ENCODE measurements at places on chromosomes 5 and 9. TPM values are rescaled to one million over a fixed set of nuclear protein-coding genes. Genes with fewer than 3 reads are reported as not detected.

DNA sequence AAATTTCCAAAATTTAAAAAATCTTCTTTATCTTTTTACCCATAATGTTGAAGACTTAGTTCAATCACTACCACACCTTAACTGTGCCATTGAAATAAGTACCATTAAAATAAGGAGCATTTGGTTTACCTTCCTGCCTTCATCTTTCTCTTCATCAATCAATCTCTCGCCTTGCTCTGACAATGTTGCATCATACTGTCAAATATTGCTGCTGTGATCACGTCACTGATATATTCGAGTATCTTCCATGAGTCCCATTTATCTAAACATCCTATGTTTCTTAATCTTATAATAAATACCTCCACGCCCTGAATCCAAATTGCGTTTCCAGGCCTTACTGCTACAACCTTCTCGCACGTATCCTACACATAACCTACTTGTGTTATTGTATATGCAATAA, 155.2 kb upstream of the ACOT12 start:
- no peak overlapping the region for H3K27ac ChIP-seq
- no peaks in the 10 kb centered on the region for H3K36me3 ChIP-seq
- H3K4me3 ChIP-seq: no peak overlapping the region
- H3K4me1 ChIP-seq: peaks cover 4% of the 10 kb centered on the region

- H3K36me3 ChIP-seq: peaks cover 6% of the 10 kb centered on the region
- H3K27me3 ChIP-seq: peaks cover 12% of the 10 kb centered on the region
- no peak overlapping the region for H3K27ac ChIP-seq
- peaks cover 10% of the 10 kb centered on the region for H3K4me1 ChIP-seq
- DNase-seq: no peak
Measured at GRCh38 chr5:150431048-150431447, 18.3 kb upstream of the CD74 start.

Gene ADAMTS12
- not detected for total RNA-seq

DNA sequence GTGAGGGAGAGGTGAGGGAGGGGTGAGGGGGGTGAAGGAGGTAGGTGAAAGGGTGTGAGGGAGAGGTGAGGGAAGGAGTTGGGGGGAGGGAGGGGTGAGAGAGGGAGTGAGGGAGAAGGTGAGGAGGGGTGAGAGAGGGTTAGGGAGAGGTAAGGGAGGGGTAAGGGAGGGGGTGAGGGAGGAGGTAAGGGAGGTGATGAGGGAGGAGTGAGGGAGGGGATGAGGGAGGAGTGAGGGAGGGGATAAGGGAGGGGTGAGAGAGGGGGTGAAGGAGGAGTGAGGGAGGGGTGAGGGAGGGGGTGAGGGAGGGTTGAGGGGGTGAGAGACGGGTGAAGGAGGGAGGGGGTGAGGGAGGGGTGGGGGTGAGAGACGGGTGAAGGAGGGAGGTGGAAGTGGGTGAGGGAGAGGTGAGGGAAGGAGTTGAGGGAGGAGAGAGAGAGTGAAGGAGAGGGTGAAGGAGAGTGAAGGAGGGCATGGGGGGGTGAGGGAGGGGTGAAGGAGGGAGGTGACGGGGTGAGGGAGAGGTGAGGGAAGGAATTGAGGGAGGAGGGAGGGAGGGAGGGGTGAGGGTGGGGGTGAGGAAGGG, 18.5 kb downstream of the NINJ1 start:
- H3K4me1 ChIP-seq: peaks cover 31% of the 10 kb centered on the region
- peak overlapping the region; percentile 85 for H3K27ac ChIP-seq
- H3K36me3 ChIP-seq: peaks cover 6% of the 10 kb centered on the region

DNA sequence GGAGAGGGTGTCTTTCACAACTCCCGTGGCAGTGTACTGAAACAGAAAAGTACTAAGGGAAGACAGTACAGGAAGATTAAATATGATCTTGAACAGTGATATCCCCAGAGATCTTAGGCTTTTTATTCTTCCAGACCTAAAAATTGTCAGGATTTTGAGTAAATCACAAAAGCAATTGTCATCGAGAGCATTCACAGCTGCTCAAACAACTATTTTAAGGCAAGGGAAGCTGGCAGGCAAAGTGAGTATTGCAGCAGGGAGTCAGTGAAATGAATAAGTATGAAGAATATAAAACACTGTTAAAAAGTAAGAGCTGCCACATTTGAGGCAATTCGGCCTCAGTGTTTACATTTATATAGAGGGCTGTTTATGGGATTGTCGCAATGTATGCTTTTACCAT, 479.0 kb downstream of the CAAP1 start:
- H3K27me3 ChIP-seq: no peaks in the 10 kb centered on the region
- H3K4me1 ChIP-seq: no peaks in the 10 kb centered on the region
- no peaks in the 10 kb centered on the region for H3K36me3 ChIP-seq
- no peak for DNase-seq
- H3K27ac ChIP-seq: no peak overlapping the region

- no peaks in the 10 kb centered on the region for H3K27me3 ChIP-seq
- H3K27ac ChIP-seq: no peak overlapping the region
- H3K4me1 ChIP-seq: no peaks in the 10 kb centered on the region
- no peak overlapping the region for H3K4me3 ChIP-seq
- H3K36me3 ChIP-seq: no peaks in the 10 kb centered on the region
Measured at GRCh38 chr5:145548097-145548496, 287.0 kb downstream of the PRELID2 start.

- no peak for DNase-seq
- H3K4me3 ChIP-seq: no peak overlapping the region
- peaks cover 49% of the 10 kb centered on the region for H3K27me3 ChIP-seq
- no peak overlapping the region for H3K27ac ChIP-seq
- peaks cover 2% of the 10 kb centered on the region for H3K4me1 ChIP-seq
- H3K36me3 ChIP-seq: peaks cover 2% of the 10 kb centered on the region
Measured at GRCh38 chr9:34891386-34891785, 66.7 kb upstream of the PHF24 start.

Gene CWC27
- total RNA-seq: 17.4 TPM

DNA sequence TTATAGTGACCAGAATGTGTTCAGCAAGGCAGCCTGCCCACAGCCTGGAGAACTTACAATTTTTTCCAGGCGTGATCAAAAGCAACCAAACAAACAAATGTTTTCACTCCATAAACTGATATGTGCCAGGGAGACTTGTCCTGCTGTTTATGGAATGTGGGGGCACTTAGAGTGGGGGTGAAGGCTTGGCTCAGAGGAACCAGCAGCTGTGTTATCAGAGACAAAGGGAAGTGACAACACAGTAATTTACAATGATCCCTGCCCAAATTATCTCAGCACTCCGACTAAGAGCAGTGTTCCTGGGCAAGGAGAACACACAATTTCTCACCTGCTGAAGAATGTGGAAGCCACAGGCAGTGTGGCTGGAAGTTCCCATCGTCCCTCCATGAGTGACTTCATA, 429.1 kb upstream of the IRX4 start:
- no peaks in the 10 kb centered on the region for H3K36me3 ChIP-seq
- no peak overlapping the region for H3K4me3 ChIP-seq
- H3K27ac ChIP-seq: no peak overlapping the region
- no peaks in the 10 kb centered on the region for H3K27me3 ChIP-seq

Gene TLX3
- total RNA-seq: not detected

GRCh38 chr5:67179697-67180361, 16.8 kb downstream of the CD180 start:
- H3K4me1 ChIP-seq: peaks cover 16% of the 10 kb centered on the region
- no peak overlapping the region for H3K27ac ChIP-seq
- H3K27me3 ChIP-seq: no peaks in the 10 kb centered on the region
- H3K36me3 ChIP-seq: peaks cover 5% of the 10 kb centered on the region

Gene MEF2C
- 10.9 TPM for total RNA-seq

DNA sequence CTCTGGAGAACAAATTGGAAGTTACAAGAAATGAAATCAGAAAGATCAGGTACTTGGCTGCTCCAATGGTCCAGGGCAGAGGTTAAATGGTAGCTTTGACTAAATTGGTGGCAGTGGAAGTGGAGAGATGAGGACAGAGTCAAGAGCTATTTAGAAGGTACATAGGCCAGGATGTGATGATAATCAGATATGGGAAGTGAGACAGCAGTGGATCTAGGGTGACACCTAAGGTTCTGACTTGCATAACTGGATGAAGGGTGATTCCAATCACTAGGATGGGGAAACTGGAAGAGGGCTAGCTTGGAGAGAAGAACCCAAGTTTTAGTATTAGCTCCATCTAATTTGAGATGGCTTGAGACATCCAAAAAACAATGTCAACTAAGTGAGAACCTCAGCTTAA, 24.0 kb upstream of the NDUFB6 start:
- H3K27me3 ChIP-seq: peaks cover 48% of the 10 kb centered on the region
- peaks cover 3% of the 10 kb centered on the region for H3K36me3 ChIP-seq
- H3K4me3 ChIP-seq: no peak overlapping the region

- H3K4me3 ChIP-seq: no peak overlapping the region
- H3K4me1 ChIP-seq: no peaks in the 10 kb centered on the region
- H3K27me3 ChIP-seq: peaks cover 10% of the 10 kb centered on the region
- no peak overlapping the region for H3K27ac ChIP-seq
- no peak for DNase-seq
Measured at GRCh38 chr5:124685404-124685930, 61.0 kb downstream of the ZNF608 start.

DNA sequence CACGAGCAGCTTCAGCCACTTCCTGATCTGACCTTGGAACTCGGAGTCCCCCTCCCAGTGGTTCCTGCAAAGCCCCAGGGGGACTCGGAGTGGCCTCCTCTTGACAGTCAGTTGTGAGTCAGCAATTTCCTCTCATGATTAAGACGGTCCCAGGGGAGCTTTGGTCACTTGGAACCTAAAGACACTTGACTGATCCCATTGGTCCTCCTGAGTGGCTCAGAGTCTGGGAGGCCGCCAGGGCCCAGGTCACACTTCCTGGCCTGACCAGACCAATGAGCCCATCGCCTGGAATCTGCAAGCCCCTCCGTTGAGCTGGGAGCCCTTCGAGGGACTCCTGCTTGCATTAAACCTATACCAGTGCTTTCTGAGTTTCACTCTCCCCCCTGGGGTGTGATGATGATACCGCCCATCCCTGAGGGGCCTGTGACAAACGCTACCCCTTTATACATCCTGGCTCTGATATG, 29.1 kb downstream of the TSPAN17 start:
- H3K27ac ChIP-seq: no peak overlapping the region
- H3K4me3 ChIP-seq: no peak overlapping the region
- H3K36me3 ChIP-seq: peaks cover 9% of the 10 kb centered on the region
- peaks cover 72% of the 10 kb centered on the region for H3K27me3 ChIP-seq
- peaks cover 6% of the 10 kb centered on the region for H3K4me1 ChIP-seq
- DNase-seq: no peak

GRCh38 chr5:158647264-158647663, 452.5 kb downstream of the EBF1 start:
- H3K36me3 ChIP-seq: no peaks in the 10 kb centered on the region
- DNase-seq: no peak
- no peak overlapping the region for H3K27ac ChIP-seq

Gene NAIP
- total RNA-seq: 21.0 TPM

GRCh38 chr5:178334861-178335260, 102.3 kb upstream of the PHYKPL start:
- H3K4me3 ChIP-seq: peak overlapping the region; percentile 55
- peaks cover 35% of the 10 kb centered on the region for H3K27me3 ChIP-seq
- H3K36me3 ChIP-seq: no peaks in the 10 kb centered on the region
- H3K4me1 ChIP-seq: peaks cover 3% of the 10 kb centered on the region
- DNase-seq: no peak

Gene RASA1
- 29.1 TPM for total RNA-seq

DNA sequence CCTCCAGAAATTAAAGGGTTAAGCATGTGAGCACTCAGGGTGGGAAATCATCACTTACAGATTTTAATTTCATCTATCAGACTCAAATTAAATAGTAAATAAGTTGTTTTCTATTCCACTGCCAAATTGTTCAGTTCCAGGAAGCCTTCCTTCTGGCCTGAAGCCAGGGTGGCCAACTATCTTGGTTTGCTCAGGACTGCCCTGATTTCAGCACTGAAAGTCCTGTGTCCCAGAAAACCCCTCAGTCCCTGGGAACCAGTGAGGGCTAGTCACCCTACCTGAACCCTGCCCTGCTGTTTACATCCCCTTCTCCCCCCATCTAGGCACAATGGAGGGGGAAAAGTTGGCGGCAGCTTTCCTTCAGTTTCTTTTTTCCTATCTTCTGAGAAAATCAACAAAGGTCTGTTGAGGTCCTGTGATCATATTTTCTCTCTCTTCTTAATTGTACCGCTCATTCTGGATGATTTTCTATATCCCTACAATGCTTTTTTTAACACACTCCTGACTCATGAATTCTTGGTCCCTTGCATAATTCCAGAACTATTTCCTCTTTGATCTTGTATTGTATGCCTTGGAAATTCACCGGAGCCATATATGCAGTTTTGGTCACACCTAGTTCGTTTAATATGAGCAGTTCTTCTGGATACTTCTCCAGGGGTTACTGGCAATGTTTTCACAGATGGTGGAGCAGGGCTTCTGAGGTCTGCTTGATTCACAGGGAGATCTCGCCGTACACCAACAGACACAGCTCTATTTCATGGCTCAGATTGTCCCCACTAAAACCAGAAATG, 103.8 kb downstream of the MAP1B start:
- H3K36me3 ChIP-seq: peaks cover 2% of the 10 kb centered on the region
- H3K27ac ChIP-seq: no peak overlapping the region
- no peak for DNase-seq

GRCh38 chr9:114218264-114219120, 63.2 kb downstream of the COL27A1 start:
- H3K4me3 ChIP-seq: no peak overlapping the region
- no peaks in the 10 kb centered on the region for H3K36me3 ChIP-seq
- no peaks in the 10 kb centered on the region for H3K4me1 ChIP-seq
- no peak overlapping the region for H3K27ac ChIP-seq
- no peaks in the 10 kb centered on the region for H3K27me3 ChIP-seq

Gene ARL14EPL
- total RNA-seq: not detected

Gene FLT4
- total RNA-seq: 0.57 TPM

Gene FCN1
- 27.8 TPM for total RNA-seq

- H3K4me3 ChIP-seq: peak overlapping the region; percentile 80
- peaks cover 16% of the 10 kb centered on the region for H3K4me1 ChIP-seq
- H3K27me3 ChIP-seq: peaks cover 49% of the 10 kb centered on the region
- no peak for DNase-seq
- H3K36me3 ChIP-seq: peaks cover 2% of the 10 kb centered on the region
Measured at GRCh38 chr5:73233461-73234203, 60.6 kb downstream of the TMEM174 start.

Gene FOXD4L3
- not detected for total RNA-seq

Gene LTC4S
- 6.8 TPM for total RNA-seq

DNA sequence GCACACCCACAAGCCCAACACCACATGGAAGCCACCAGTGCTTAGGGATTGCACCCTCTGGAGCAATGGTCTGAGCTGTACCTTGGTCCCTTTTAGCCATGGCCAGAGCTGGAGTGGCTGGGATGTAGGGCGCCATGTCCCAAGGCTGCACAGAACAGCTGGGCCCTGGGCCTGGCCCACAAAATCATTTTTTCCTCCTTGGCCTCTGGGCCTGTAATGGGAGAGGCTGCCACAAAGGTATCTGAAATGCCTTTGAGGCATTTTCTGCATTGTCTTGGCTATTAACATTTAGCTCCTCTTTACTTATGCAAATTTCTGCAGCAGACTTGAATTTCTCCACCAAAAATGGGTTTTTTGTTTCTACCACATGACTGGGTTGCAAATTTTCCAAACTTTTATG, 117.6 kb downstream of the SPOCK1 start:
- no peaks in the 10 kb centered on the region for H3K4me1 ChIP-seq
- no peak overlapping the region for H3K27ac ChIP-seq
- no peak for DNase-seq
- no peak overlapping the region for H3K4me3 ChIP-seq
